ENCODE measurements at places on chromosomes 7 and 10.

- DNase-seq = no peak
Observed at GRCh38 chr10:71771821-71772617, 1.3 kb downstream of the VSIR start.

DNA sequence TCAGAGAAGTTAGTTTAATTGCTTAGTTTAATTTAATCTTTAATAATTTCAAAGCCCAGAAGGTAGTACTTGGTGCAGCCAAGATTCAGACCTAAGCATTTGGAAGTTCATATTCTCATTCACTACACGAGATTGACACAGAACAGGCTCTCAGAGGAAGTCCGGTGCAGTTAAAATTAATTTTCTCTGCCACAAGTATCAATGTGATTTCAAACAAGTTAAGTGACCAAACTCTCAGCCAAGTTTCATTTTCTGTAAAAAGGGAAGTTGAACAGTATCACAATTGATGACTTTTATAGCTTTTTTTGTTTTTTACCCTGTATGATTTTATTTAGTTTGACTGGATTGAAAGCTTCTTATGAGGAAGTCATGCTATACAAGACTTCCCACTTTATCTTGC lies 1494.9 kb upstream of the LRRTM3 start:
- no peak for DNase-seq

GRCh38 chr10:100318207-100318606 lies 11.8 kb downstream of the PKD2L1 start:
- DNase-seq = no peak

GRCh38 chr10:46289209-46289810 lies 2.5 kb downstream of the ANTXRL start:
- no peak for DNase-seq

All from Peyer's patch (tissue), 4 donors.